Stimulated activated CD4-positive, alpha-beta T cell treated with anti-CD3 and anti-CD28 coated beads, Interleukin-1b, Interleukin-23, amount 100 ng/mL, for 1 hour (primary cell): ENCODE measurements at places on chromosomes 11 and 22.

GRCh38 chr11:9701799-9702198 lies 37.9 kb downstream of the SWAP70 start:
- DNase-seq: no peak

GRCh38 chr11:97754976-97755375 lies 1265.8 kb upstream of the CNTN5 start:
- DNase-seq: no peak

GRCh38 chr11:25899617-25900160 lies 432.2 kb upstream of the ANO3 start:
- no peak for DNase-seq

GRCh38 chr22:25362883-25363240 lies 143.4 kb downstream of the CRYBB2 start:
- no peak for DNase-seq

GRCh38 chr22:20020533-20021195 lies at the start of gene TANGO2:
TANGO2 (plus strand) TSS chr22:20021110; CDS start chr22:20036799, 15,689 bp downstream.
- DNase-seq: peak; percentile 85

- DNase-seq: no peak
These were observed 1259.6 kb upstream of the TENM4 start for GRCh38 chr11:80700386-80700785.

- no peak for DNase-seq
These were observed 174.7 kb upstream of the MTNR1B start for GRCh38 chr11:92794783-92795182.
